ENCODE measurements at places on chromosomes 7 and 10.

DNA sequence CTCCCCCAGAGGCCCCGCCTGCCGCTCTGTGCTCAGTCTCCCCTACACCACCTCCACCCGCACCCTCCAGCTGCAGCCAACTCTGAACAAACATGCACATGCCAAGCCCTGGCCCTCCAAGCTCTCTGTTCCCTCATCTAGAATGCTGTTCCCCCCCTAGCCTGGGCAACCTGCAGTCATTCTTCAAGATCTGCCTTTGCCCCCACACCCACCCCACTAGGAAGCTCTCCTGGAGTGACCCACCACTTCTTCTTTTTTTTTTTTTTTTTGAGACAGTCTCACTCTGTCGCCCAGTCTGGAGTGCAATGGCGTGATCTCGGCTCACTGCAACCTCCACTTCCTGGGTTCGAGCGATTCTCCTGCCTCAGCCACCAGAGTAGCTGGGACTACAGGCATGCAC, 13.7 kb downstream of the MYL10 start:
- no peak overlapping the region for H3K4me3 ChIP-seq
- no peaks in the 10 kb centered on the region for H3K36me3 ChIP-seq
- DNase-seq: no peak
- H3K27ac ChIP-seq: no peak overlapping the region
- H3K27me3 ChIP-seq: peaks cover 16% of the 10 kb centered on the region

- no peak for DNase-seq
- no peaks in the 10 kb centered on the region for H3K4me1 ChIP-seq
- no peak overlapping the region for H3K27ac ChIP-seq
- no peak overlapping the region for H3K4me3 ChIP-seq
Observed at GRCh38 chr10:79360499-79361342, 13.5 kb downstream of the PPIF start.

DNA sequence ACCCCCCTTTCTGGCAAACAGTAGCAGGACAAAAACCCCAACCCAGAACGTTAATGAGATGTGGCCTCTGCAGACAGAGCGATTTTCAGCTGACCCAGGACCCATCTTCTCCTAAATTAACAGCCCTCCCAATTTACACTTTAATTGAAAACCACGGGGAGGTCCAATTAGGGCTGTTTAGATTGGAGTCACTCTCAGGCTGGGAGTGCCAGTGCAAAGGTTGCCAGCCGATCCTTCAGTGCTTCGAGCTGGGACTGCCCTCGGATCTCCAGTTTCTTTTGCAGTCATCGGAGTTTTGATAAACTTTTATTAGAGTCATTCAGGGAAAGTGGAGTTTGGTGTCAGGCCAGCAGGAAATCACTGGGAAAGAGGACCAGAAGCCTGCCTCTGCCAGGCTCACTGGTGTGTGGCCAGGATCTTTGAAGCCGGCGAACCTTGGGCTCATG, 108.0 kb downstream of the DOCK1 start:
- H3K27me3 ChIP-seq: no peaks in the 10 kb centered on the region
- H3K4me1 ChIP-seq: peaks cover 1% of the 10 kb centered on the region
- H3K27ac ChIP-seq: no peak overlapping the region
- H3K36me3 ChIP-seq: peaks cover 92% of the 10 kb centered on the region

- H3K36me3 ChIP-seq: no peaks in the 10 kb centered on the region
- DNase-seq: no peak
- no peak overlapping the region for H3K4me3 ChIP-seq
Observed at GRCh38 chr10:116097239-116097784, 175.7 kb downstream of the GFRA1 start.

GRCh38 chr10:44264244-44264643, 120.7 kb downstream of the CXCL12 start:
- DNase-seq: no peak
- no peak overlapping the region for H3K4me3 ChIP-seq
- no peak overlapping the region for H3K27ac ChIP-seq
- peaks cover 7% of the 10 kb centered on the region for H3K27me3 ChIP-seq

DNA sequence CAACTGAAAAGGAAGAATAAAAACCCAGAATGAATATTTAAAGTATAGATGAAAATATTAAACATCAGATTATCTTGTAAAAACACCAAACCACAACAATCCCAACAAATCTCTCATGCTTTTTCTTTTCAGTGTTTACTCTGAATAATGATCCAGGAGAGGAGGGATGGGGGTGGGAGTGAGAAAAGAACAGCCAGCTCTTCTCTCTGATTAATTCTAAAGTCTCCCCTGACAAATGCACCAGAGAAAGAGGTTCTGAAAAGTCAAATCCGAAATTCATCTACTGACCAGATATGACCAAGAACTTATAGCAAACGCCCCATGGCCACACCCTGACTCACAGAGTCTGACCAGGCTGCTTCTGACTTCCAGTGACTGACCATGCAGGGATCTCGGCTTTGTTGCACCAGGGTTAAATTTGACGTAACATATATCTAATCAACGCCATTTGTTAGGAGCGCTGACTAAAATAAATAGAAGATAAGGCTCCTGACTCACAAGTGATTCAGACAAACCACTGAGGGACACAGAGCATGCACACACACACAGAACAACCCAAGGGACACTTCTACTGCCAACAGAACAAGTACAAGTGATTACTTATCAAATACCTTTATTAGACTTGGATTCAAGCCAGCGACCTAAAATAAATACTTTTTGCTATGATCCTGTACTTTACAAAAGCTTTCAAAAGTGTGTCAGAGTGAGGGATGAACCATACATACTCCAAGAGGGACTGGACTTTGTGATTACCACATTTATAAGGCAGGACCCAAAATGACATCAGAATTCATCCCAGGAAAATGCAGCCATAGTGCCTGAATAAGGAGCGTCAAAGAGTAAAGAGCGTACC, 9.3 kb upstream of the SPOCK2 start:
- H3K27me3 ChIP-seq: no peaks in the 10 kb centered on the region
- peaks cover 6% of the 10 kb centered on the region for H3K36me3 ChIP-seq
- no peak overlapping the region for H3K27ac ChIP-seq
- H3K4me3 ChIP-seq: no peak overlapping the region
- H3K4me1 ChIP-seq: peaks cover 1% of the 10 kb centered on the region

- peaks cover 4% of the 10 kb centered on the region for H3K4me1 ChIP-seq
- H3K27ac ChIP-seq: no peak overlapping the region
- no peaks in the 10 kb centered on the region for H3K27me3 ChIP-seq
- no peak for DNase-seq
- no peaks in the 10 kb centered on the region for H3K36me3 ChIP-seq
Observed at GRCh38 chr10:30215623-30216022, 133.5 kb downstream of the MTPAP start.

DNA sequence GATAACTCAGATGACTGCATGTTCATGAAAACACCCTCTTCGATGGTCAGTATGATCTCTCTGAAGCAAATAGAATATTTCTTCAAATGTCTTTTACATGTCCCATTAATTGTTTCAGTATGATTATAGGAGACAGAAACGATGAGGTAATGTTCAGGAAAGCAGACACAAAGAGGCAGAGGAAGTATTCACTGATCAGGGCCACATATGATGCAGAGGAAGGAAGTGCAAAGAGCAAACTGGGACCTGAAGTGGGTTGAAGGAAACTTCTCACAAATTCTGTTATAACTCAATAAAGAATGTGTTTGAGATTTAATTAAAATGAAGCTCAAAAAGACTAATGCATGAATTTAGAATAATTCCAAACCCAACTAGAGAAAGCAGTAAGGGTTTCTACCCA, 70.5 kb downstream of the TES start:
- no peaks in the 10 kb centered on the region for H3K36me3 ChIP-seq
- H3K27ac ChIP-seq: no peak overlapping the region
- H3K4me1 ChIP-seq: no peaks in the 10 kb centered on the region
- no peak overlapping the region for H3K4me3 ChIP-seq
- DNase-seq: no peak

GRCh38 chr10:47230957-47231356, 69.0 kb upstream of the GDF10 start:
- H3K27me3 ChIP-seq: peaks cover 31% of the 10 kb centered on the region
- DNase-seq: no peak
- H3K36me3 ChIP-seq: no peaks in the 10 kb centered on the region
- no peak overlapping the region for H3K27ac ChIP-seq
- no peak overlapping the region for H3K4me3 ChIP-seq
- H3K4me1 ChIP-seq: no peaks in the 10 kb centered on the region

- no peaks in the 10 kb centered on the region for H3K27me3 ChIP-seq
- no peak overlapping the region for H3K27ac ChIP-seq
- H3K36me3 ChIP-seq: peaks cover 48% of the 10 kb centered on the region
- H3K4me3 ChIP-seq: no peak overlapping the region
- no peak for DNase-seq
Observed at GRCh38 chr10:24669285-24669852, 54.3 kb downstream of the ARHGAP21 start.

DNA sequence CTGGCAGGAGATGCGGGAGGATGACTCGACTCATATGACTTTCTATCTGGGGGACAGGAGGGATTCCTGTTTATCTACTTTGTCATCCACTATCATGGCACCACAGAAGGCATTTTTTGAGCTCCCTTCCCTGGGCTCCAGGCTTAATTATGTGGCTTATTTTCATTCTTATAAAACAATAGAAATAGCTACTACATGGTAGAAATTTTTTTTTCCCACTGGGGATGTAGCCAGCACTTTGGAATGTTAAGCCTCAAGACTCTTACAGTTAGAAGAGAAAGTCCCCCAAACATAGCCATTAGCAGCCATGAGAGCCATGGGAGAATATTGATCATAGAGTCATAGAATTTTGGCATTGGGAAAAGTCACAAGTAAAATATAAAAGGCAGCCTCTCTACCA, 14.6 kb upstream of the FAM180A start:
- H3K27me3 ChIP-seq: peaks cover 28% of the 10 kb centered on the region
- H3K36me3 ChIP-seq: no peaks in the 10 kb centered on the region
- no peak overlapping the region for H3K27ac ChIP-seq
- H3K4me1 ChIP-seq: no peaks in the 10 kb centered on the region
- no peak overlapping the region for H3K4me3 ChIP-seq

DNA sequence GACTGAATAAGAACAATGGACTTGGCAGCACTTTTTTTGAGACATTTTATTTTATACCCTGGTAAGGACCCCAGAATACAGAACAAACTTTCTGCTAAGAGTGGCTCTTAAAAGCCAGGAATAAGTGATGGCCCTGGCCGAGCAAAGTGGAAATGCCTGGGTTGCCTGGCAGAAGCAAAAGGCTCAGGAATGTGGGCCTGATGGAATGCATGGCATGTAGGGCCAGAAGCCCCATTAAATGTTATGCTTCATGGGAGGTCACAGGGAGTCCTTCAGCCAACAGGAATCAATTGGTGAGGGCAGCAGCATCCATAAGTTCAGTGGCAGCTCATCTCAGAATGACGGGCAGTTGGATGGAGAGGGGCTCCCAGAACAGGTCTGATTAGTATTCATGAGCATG, 301.5 kb upstream of the CACNA2D1 start:
- no peaks in the 10 kb centered on the region for H3K27me3 ChIP-seq
- no peak overlapping the region for H3K4me3 ChIP-seq
- peak overlapping the region; percentile 34 for H3K27ac ChIP-seq
- peaks cover 3% of the 10 kb centered on the region for H3K4me1 ChIP-seq
- H3K36me3 ChIP-seq: no peaks in the 10 kb centered on the region
- DNase-seq: no peak

- no peak for DNase-seq
- H3K4me3 ChIP-seq: no peak overlapping the region
- H3K36me3 ChIP-seq: no peaks in the 10 kb centered on the region
- peaks cover 14% of the 10 kb centered on the region for H3K27me3 ChIP-seq
- no peaks in the 10 kb centered on the region for H3K4me1 ChIP-seq
Observed at GRCh38 chr7:32253299-32253698, 183.1 kb upstream of the PDE1C start.
